Fibroblast of the aortic adventitia (primary cell): ENCODE measurements at places on chromosomes 7 and 10.

DNA sequence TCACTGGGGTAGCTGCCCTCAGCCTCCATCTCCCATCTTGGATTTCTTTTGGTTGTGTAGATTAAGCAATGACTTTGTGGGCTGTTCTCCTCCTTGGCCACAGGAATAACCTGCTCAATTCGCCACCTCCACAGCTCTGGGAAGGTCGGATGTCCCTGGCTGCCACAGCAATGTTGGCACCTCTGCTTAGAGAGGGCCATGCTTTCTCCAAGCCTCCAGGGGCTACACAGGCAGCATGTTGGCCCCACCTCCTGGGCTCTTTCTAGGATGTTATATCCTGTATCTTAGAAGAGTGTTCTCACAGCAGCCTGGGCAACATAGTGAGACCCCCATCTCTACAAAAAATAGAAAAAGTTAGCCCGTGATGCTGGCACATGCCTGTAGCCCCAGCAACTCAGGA lies 35.4 kb upstream of the FXYD4 start:
- no peak for DNase-seq

DNA sequence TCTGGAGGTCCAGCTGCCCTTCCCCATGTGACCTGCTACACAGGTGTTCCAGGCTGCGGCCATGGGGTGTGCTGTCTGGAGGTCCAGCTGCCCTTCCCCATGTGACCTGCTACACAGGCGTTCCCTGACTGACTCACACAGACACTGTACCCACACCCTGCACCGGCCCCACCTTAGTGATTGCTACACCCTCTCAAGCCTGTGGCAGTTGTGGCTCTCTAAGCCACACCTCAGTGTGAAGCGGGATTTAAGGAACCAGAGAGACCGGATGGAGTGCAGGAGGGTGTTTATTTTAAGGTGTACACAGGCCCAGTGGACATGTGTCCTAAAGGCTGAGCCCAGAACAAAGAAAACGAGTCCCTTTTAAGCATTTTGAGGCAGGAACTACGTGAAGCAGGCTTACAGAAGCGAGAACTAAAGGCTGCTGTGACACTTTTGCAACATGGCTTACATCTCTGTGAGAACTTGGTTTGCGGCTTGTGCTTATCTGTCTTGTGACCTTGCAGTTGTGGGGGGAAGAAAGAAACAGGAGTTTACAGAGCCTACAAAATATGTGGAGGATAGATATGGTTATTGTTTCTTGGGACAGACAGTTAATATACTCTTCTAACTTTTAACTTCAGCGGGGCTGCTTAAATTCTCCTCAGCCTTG lies 326.4 kb downstream of the PAXIP1 start:
- no peak for DNase-seq

- no peak for DNase-seq
Observed at GRCh38 chr10:4568086-4568485, 257.9 kb upstream of the AKR1E2 start.

- DNase-seq: peak; percentile 31
Observed at GRCh38 chr10:25758041-25758457, 176.0 kb upstream of the MYO3A start.

- DNase-seq: no peak
Observed at GRCh38 chr10:108000365-108000764, 835.9 kb upstream of the SORCS1 start.

- no peak for DNase-seq
Observed at GRCh38 chr7:142749218-142749993, at the start of gene PRSS1. TSS of gene PRSS1 (plus strand) at chr7:142749472. CDS start at chr7:142749485, 13 bp downstream.
